CD4-positive, alpha-beta T cell (primary cell): ENCODE measurements at places on chromosomes 5 and 9.

DNA sequence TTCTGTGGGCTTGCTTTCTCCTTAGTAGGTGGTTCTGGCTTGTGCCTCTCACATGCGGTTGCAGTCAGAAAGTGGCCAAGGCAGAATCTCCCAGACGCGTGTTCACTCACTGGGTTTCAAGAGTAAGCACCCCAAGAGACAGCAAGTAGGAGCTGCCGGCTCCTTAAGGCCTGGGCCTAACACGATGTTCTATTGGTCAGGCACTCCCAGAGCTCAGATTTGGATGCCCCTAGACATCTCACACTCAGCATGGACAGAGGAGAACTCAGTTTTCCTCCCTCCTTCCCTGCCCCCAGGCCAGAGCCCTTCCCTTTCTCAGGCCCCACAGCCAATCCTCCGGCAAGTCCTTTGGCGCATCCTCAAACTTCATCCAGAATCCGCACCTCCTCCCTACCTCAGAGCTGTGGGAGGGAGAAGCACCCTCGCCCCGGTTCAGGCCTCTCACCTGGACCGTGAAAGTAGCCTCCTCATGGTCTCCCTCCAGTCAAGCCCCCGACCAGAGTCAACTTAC is 6.5 kb upstream of the CARD19 start:
- DNase-seq: no peak

DNA sequence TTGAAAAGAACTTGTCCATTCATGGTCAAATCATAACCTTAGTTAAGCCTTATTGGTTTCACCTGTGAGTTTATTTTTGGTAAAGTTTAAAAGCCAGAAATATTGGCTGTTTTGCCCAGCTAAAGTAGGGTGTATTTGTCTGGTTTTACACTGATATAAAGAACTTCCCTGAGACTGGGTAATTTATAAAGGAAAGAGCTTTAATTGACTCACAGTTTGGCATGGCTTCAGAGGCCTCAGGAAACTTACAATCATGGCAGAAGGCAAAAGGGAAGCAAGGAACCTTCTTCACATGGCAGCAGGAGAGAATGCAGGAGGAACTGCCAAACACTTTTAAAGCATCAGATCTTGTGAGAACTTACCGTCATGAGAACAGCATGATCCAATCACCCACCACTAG is 55.3 kb downstream of the JAKMIP2 start:
- DNase-seq: no peak

DNA sequence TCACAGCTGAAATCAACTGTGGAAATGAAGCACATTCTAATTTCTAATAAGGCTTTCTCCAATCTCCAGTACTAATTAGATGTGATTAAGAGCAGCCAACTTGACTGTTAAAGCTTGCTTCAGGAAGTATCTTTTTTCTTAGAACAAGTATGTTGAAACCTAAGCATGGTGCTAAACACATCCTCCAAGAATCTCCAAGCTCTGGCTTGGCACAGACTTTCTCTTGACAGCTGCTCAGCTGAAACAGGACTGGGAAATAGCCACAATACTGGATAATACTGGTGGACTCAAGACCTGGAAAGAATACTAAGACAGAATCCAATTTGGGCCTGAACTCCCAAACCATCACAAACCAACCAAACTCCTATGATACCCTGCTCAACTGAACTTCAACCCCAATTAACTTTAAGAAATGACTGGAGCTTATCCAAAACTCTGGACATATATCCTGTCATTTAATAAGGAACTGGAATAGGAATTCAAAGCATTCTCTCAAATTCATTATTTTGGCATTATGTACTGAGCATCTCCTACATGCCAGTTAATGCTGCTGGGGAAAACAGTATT is 16.2 kb downstream of the PRKAA1 start:
- no peak for DNase-seq

DNA sequence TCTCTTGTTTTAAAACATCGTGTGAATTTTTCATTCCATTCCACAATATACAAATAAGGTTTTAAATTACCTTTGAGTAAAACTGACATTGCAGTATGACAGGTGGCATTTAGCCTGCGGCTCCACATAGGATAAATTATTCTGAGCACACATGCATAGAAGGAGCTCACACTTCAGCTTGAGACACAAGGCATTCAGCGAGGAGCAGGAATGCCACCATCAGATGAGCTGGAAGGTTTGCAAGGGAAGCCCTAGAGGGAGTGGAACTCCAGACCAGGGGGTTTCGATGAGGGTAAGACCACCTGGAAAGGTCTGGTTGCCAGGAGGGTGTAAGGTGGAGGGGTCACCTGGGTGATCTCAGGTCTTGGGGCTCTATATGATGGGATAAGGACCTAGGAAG is 259.0 kb upstream of the ADRA1B start:
- DNase-seq: no peak

- DNase-seq: no peak
Measured at GRCh38 chr9:86287013-86287412, 4.7 kb upstream of the ISCA1 start.

DNA sequence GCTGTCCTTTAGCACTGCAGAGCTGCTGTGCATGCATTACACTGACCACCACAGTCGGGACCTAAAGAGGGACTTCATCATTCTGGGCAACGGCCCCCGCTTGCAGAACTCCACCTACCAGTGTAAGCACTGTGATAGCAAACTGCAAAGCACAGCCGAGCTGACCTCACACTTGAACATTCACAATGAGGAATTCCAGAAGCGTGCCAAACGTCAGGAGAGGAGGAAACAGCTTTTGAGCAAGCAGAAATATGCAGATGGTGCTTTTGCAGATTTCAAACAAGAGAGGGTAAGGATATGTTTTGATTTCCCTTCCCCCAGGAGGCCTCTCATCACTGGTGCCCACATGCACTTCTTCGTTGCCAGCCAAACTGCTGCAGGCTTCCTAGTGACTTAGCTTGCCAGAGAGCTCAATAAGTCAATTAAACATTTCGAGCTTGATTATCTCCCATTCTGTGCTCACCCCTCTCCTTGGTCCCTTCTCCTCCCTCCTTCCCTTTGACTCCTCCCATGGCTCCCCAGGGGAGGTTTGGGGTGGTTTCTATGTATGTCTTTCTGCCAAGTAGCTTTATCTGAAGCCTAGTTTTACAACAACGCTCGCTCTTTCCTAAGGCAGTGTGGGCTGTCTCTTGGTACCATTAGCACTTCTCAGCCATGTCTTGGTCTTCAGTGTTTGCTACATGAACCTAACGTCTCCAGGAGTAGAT is 66.7 kb downstream of the ZNF462 start:
- DNase-seq: no peak

GRCh38 chr5:151682751-151683331 is 3.9 kb downstream of the SPARC start:
- DNase-seq: no peak

- peak; percentile 37 for DNase-seq
Measured at GRCh38 chr9:132239518-132239917, 77.7 kb downstream of the NTNG2 start.

- no peak for DNase-seq
Measured at GRCh38 chr5:117559005-117559844, 984.6 kb upstream of the SEMA6A start.

- DNase-seq: no peak
Measured at GRCh38 chr5:135423146-135423845, 23.9 kb downstream of the DCANP1 start.

DNA sequence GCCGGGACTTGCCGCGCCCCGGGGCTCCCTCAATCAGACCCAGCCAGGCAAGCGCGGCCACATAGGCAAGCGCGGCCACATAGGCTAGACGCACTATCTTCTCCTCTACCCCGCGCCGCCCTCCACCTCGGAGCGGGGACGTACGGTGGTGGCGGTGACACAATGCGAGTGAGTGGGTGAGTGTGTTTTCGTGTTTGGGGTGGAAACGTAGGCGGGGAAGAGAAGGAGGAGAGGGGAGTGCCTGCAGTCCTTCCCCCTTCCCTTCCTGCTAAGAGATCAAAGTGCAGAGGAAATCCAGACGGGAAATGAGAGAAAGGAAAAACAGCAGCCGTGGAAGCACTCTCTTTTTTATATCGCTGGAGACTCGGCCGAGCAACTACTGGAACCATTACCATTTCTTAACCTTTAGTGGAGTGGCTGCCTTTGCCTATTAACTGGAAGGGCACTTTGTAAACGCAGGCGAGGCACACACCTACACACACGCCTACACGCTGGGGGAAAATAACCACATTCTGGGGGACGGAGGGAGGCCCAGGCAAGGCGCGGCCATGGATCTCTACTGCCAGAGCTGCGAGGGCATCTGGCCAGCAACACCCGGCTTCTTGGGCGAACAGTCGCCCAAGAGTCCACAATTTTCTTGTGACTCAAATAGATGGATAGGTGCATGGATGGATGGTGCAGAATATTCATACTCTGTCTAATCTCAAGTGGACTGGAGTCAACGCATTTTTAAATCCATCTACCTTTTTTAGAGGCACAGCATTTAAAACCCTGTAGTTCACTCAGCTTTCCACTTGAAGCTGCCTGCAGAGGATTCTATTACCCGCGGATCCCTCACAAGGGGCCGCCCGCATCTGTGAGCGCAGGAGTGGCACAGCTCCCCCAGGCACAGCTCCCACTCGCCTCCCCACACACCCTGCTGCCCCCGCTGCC is 2.1 kb downstream of the EDIL3 start:
- no peak for DNase-seq

DNA sequence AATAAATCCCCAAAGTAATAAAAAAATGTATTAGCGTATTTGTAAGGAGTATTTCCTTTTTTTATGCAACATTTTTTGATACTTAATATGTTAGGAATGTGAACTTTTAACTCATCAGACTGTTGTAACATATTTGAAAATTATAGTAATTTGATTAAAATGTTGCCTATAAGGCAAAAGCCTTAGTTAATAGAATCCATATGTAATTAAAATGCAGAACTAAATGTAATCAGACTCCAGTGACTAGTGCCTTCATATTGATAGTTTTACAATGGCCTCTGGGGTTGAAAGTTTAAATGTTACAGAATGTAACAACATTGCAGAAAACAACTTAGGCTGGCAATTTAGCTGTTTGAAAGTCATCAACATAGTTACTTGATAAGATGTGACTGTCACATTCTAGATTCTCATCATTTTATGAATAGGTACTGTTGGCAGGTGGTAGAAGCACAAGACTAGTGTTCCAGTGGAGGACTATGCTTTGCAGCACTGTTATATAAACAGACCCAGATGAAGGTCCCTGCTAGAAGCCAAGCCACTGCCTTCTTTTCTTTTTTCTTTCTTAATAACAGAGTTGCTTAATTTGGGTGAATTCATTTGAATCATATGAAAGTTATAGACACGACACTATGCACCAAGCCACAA is 382.9 kb downstream of the CCDC171 start:
- no peak for DNase-seq

GRCh38 chr5:33114361-33114760 is 326.4 kb upstream of the TARS1 start:
- no peak for DNase-seq

DNA sequence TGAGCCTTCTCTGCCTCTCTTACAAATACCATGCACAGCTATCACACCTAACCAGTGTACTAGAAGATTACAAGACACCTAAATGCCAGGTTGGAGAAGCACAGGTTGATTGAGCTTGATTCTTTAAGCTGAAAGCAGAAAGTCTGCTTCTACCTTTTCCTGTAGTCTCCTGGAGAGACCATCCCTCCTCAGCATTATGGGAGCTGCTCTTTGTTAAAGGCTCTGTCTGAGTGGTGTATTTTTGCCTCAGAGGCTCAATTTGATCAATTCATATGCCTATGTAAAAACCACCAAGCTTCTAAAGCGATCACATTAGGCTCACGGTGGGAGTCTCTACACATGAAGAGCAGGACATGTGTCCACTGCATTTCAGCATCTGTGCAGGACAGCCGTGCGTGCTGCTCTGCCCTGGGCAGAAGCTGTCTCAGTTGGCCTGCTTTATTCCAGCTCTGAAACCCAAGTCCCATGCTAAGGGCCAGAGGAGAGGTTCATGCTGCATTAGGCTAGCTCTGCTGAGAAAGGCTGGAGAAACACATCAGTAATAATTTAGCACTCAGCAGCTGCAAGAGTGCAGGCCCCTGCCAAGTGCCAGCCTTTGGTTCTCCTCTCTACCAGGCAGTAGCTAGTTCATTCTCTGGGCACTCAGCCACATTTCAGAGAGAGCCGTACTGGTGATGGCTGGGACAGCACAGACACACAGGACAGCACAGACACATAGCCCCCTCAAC is 41.7 kb downstream of the TMEM167A start:
- DNase-seq: no peak

- DNase-seq: peak; percentile 28
Measured at GRCh38 chr5:163408311-163408923, 29.0 kb upstream of the CCNG1 start.
